Natural killer cell (primary cell): ENCODE measurements at places on chromosomes 11 and 22.

GRCh38 chr11:70250876-70251658, 19.4 kb upstream of the PPFIA1 start:
- DNase-seq: no peak

GRCh38 chr11:77107950-77108349, 5.3 kb downstream of the OMP start:
- no peak for DNase-seq

DNA sequence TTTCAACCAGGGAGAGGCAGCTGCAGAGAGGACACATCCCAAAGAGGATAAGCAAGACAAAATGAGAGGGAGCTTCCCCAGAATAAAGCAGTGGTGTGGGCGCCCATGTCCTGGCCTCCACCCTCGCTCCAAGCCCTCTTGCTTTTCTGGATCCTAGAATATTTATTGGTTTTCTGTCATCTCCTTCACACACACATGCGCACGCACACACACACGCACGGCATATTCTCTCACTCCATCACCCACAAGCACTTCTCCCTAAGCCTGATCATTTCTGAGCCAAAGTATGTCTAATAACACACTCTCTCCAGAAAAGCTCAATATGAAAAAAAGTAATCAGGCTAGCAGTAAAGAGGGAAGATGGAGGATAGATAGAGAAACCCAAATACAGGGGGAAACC, 7.6 kb downstream of the IGSF9B start:
- no peak for DNase-seq

- peak; percentile 47 for DNase-seq
Measured at GRCh38 chr22:49724893-49725489, 102.7 kb downstream of the BRD1 start.

DNA sequence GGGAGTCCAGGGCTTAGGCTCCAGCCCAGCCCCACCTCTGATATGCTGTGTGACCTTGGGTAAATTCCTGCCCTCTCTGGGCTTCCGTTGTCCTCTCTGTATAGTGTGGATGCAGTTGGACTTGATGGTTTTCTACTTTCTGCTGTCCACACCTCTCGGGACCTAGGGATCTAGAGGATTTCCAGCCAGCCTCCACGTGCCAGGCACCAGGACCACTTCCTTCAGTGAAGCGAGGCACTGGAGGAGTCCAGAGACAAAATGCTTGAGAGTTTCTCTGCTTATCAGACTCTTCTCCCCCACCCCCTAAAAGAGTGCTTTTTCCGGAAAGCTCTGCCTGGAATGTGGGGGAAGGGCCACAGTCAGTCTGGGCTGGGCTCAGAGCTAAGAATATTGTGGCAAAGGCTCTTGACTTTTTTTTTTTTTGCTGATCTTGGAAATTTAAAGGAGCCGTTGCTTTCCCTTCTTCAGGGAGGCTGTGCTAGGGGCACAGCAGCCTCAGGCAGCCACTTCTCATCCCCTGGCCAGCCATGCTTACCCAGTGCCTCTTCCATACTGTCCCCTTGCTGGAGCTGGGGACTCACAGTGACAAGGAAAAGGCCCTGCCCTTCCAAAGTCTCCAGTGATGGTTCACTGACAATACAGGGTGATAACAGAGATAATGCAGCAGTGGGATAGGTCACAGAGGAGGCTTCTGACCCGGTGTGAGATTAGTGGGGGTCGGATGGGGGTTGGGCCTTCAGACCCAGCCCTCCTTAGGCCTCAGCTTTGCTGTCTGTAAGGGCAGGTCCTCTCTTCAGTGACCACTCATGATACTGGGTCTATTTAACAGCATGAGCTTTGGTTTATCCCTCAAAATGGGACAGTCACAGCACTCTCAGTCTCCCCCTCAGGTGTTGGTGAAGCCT, 2.9 kb upstream of the SERPINH1 start:
- no peak for DNase-seq

DNA sequence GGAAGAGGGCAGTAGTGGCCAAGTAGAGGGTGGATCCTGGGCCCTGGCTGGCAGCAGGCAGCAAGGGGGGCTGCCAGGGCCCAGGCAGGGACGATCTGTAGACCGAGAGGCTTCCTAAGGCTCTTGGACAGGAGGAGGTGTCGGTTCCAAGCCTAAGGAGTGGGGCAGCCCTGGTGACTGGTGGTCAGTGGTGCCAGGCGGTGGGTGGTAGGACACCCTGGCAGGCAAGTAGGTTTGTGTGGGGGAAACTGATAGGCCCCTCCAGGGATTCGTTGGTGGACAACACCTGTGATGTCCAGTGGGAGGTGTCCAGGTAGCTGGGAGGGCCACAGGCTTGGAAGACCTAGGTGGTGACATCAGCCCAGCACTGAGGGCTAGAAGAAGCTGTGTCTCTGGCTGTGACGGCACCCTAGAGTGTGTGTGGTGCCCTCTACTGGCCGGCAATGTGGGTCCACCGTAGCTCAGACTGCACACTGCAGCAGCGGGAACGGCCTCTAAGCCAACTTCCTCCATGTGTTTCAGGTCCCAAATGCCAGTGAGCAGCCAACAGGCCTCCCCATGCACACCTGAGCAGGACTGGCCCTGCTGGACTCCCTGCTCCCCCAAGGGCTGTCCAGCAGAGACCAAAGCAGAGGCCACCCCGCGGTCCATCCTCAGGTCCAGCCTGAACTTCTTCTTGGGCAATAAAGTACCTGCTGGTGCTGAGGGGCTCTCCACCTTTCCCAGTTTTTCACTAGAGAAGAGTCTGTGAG, 9.4 kb upstream of the SAMM50 start:
- peak; percentile 80 for DNase-seq

DNA sequence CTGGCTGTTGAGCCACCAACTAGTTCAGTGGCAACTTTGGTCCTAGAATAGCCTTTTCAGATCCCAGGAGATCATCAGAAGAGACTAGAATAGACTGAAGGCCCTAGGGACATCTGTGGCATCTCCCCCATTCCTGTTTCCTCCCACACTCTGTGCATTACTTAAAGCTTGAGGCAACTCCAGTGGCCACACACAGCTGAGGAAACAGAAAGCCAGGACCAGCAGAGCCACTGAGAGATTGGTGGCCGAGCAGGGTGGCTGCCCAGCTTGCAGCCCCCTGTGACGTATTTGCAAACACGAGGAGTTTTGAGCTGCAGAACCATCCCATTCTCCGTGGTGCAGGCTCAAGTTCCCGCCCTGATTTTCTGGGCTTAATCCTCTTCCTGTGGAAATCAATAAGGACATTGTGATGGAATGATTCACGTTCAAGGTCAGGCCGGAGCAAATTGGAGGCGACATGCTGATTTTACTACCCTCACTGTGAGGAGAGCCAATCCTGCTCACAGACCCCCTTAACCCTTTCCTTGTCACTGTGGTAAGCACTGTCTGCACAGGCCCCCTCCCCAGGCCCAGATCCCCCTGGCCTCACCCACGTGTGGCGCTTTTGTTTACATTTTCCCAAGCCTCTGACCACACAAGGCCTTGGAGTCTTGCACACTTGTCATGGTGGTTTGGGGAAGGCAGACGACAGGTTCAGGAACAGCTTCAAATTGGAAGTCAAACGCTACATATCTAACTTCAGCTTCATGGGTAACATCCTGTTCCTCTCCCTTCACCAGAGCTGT, 69.1 kb upstream of the MYOD1 start:
- no peak for DNase-seq
